ENCODE measurements at places on chromosomes 1 and 21. TPM values are rescaled to one million over a fixed set of nuclear protein-coding genes. Genes with fewer than 3 reads are reported as not detected.

The TBX19 gene
- 0.48 TPM for total RNA-seq

The DCDC2B gene
- total RNA-seq = not detected

The NCDN gene
- 44.2 TPM for total RNA-seq

The LIN28A gene
- total RNA-seq = 1,267 TPM

The FCRL5 gene
- total RNA-seq = 1.1 TPM

The FBLIM1 gene
- 64.7 TPM for total RNA-seq

The ARF1 gene
- total RNA-seq = 279 TPM

Data from H9 (cell line).